Inflammatory macrophage treated with lipopolysaccharide for 1 hour (primary cell): ENCODE measurements at places on chromosomes 3 and 15.

- DNase-seq = no peak
Observed at GRCh38 chr3:67531181-67532101, 123.0 kb downstream of the SUCLG2 start.

DNA sequence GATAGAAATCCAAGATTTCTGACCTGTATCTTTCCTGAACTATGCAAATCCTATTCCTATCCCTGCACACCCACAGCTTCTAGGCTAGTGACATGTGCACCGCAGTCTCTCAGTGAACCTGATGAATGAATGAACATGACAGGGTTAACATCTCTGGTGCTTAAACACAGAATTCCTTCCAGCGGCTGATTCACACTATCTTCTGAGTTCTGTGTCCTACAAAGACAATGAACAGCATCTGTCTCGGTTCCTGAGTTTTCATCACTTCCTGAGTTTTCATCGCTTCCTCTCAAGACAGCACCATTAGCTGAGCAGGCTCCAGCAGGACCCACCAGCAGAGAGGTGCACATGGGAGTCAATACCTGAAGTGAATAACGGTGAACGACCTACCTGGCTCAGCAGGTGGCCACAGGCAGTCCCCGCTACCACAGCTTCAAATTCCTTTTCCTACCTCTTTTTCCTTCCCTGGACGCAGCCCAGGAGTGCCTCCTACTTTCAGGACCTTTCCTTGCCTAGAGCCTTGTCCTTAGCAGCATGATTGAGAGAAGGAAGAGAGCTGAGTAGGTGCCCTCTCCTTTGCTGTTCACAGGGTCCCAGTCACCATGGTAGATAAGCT, 113.5 kb downstream of the IGF2BP2 start:
- no peak for DNase-seq

GRCh38 chr3:33636125-33636850, 81.8 kb downstream of the CLASP2 start:
- peak; percentile 71 for DNase-seq

DNA sequence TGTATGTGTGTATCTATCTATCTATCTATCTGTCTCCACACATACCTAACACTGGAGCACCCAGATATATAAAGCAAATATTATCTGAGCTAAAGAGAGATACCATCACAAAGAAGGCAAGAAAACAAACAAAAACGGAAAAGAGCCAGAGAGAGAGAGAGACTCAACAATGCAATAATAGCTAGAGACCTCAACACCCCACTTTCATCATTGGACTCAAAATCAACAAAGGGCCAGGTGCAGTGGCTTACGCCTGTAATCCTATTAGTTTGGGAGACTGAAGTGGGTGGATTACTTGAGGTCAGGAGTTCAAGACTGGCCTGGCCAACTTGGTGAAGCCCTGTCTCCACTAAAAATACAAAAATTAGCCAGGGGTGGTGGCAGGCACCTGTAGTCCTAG, 23.4 kb downstream of the NCBP2 start:
- no peak for DNase-seq

- no peak for DNase-seq
Observed at GRCh38 chr15:101523560-101523940, 34.0 kb upstream of the PCSK6 start.

DNA sequence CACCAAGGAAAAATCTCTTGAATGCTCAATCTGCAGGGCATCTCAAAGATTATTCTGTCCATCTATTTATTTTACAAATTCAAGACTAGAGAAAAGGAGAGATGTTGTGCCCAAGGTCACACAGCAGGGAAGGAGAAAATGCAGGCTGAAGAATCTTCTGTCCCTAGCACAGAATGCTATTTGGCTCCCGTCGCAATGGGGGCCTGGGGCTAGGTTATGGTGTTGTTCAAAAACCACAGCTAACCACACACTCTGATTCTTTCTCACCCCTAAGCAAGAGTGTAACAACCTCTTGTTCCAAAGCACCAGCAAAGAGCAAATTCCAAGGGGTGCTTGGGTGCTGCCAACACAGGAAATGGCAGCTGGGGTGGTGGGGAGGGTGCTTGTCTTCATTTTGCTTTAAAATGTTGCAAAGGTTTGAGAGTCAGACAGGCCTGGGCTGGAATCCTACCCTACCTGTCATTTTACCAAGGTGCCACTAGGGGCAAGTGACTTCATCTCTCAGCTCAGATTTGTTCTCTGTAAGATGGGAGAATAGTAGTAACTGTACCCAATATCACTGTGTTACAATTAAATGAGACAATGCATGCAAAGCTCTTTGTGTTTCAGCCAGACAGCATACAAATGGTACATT, 112.5 kb downstream of the ADAMTS9 start:
- no peak for DNase-seq

DNA sequence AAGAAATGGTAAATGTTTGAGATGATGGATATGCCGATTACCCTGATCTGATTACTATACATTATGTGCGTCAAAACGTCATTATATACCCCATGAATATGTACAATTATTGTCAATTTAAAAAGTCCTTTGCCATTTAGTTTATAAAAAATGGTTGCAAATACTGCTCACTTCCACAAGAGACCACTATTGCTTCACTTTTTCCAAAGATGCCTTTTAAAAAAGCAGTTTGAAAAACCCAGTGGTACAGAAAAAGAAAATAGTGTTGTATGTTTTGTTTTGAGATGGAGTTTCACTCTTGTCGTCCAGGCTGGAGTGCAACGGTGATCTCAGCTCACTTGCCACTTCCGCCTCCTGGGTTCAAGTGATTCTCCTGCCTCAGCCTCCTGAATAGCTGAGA, 39.3 kb downstream of the EDEM1 start:
- DNase-seq = no peak

DNA sequence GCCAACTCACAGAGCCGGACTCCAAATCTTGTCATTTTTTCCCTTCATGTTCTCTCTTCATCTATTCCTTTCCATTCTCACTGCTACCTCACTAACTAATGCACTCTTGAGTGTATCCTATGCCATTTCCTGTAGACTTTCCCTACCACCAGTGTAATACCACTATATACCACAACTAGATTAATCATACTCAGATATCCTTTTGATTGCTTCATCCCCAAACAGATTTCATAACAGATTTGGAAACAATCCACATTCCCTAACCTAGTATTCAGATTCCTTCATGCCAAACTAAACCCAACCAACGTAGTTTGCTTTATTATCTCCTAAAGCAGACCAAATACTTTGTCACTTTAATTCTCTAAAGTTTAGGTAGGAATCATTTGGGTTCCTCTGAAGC, 2.6 kb upstream of the PLOD2 start:
- DNase-seq = no peak

DNA sequence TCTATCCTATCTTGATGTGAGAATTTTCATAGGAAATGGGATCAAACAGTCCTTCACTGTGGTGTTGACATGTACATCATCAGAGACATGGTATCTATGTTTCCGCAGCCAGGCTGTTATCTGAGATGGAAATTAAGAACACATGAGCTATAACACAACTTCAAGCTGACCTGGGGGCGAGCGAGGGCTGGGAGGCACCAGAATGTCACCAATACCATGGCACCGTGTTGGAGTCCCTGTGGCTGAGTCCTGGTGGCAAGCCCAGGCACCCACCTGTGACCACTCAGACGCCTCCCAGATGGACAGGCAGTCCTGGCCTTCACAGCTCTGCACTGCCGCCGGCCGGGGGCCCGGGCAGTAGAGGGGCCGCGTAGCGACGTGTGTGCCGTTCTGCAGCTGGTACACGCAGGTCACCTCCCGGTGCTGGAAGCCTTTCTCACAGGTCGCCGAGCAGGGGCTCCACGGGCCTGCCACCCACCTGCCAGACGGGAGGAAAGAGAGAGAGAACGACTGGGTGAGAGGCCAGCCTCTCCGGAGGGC, 263.9 kb upstream of the LYSMD4 start:
- DNase-seq = no peak

GRCh38 chr15:65409036-65409631, 13.6 kb downstream of the IGDCC4 start:
- peak; percentile 68 for DNase-seq

GRCh38 chr15:40421246-40422157, 15.9 kb downstream of the IVD start:
- peak; percentile 47 for DNase-seq

GRCh38 chr3:157459706-157460105, 23.1 kb downstream of the PTX3 start:
- no peak for DNase-seq

GRCh38 chr3:26588931-26589330, 33.6 kb upstream of the LRRC3B start:
- DNase-seq = no peak

GRCh38 chr3:65561617-65562016, 477.1 kb downstream of the MAGI1 start:
- no peak for DNase-seq

DNA sequence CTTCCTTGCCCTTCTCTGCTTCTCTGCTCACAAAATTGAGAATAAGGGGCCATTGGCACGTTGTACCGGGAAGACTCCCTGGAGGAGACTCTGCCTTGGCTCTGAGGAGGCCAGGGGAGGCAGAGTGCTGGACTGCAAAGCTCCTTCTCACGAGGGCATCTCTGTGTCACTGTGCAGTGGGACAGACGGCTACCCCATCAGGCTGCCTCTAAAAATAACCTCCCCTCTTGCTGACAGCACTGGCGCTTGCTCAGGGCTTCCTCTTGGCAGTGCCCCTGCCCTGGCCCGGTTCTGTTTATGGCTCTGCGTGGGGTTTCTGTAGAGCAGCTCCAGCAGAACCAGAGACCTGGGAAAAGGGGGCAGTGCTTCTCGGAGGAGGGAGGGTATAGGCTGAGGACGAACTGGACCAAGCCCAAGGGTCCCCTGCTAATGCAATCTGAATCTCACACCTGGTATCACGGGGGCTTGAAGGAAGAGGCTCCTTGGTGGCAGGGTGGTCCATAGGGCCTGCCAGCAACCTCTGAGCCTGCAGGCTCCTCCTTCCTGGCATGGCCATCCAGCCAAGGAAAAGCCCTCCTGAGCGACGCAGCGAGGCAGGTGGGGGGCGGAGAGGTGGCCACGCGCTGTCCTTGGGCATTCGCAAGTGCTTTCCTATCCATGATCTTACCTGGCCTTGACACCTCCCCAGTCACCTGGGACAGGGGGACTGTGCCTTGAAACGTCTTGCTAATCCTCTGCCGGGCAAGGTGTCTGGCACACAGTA, 63.3 kb upstream of the TLE3 start:
- no peak for DNase-seq

DNA sequence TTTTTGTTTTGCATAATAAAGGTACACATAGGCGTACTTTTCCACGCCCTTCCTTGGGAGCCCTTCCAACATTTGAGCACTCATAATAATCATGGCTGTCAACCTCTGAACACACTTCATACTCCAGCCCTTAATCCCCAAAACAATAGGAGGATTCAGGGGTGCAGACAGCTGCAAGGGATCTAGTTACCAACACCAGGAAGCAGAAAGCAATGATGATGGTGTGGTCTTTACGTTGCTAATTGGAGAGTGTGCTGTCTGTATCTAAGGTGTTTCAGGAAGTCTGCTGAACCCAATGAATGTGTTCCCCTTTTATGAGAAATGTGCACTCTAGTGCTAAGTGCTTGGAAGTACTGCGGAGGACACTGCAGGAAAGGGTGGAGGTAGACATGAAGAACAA, 60.3 kb upstream of the PDZRN3 start:
- DNase-seq = no peak

DNA sequence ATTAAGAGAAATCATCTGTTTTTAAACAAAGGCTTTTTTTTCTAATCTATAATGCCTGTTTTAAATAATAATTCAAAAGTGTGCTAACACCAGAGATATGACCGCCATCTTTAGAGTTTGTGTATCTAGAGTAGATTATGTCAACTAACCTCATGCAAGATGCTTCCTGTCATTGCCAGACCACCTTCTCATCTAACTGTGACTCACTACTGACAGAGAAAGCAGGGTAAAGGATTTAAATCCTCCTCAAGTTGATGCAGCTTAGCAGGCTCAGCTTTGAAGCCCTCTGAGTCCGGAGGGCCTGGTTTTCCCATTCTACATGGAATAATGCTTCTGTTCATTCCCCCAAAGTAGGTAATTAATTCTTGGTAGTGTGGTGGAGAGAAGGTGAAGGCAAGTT, 108.5 kb downstream of the ECT2 start:
- DNase-seq = no peak

GRCh38 chr3:63945558-63946096, 33.4 kb upstream of the SCAANT1 start:
- no peak for DNase-seq

- peak; percentile 22 for DNase-seq
Observed at GRCh38 chr15:50425219-50425618, 1.0 kb downstream of the USP8 start.

- DNase-seq = peak; percentile 59
Observed at GRCh38 chr3:14323401-14324223, 78.8 kb upstream of the SLC6A6 start.

GRCh38 chr15:62498712-62499111, 333.6 kb upstream of the C2CD4B start:
- no peak for DNase-seq

- no peak for DNase-seq
Observed at GRCh38 chr3:66555214-66555844, 54.5 kb upstream of the LRIG1 start.

DNA sequence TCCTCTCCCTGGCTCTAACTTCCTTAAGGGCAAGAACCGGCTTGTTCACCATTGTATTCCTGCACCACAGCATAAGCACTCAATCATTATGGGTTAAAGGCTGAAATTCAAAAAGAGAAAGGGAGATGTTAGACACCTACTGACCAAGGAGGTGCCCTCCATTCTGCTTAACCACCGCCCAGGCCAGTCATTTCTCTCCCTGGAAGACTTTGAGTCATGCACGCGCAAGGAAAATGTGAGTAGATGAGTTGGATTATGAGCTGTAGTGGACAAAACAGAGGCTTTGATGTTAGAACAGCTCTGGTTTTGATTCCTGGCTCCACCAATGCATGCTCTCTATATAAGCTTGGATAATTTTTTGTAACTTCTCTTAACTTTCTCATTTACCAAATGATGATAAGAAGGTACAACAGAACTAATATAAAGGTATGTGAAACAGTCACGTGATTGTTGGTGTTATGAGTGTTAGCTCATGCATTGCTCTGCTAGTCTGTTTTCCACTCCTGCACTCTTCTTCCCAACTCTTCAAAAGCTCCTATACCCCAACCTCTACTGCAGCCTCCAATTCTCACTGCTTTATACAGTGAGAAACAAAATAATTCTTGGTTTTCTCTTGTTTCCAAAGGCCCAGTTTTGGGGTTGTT, 148.4 kb upstream of the ATP11B start:
- no peak for DNase-seq

DNA sequence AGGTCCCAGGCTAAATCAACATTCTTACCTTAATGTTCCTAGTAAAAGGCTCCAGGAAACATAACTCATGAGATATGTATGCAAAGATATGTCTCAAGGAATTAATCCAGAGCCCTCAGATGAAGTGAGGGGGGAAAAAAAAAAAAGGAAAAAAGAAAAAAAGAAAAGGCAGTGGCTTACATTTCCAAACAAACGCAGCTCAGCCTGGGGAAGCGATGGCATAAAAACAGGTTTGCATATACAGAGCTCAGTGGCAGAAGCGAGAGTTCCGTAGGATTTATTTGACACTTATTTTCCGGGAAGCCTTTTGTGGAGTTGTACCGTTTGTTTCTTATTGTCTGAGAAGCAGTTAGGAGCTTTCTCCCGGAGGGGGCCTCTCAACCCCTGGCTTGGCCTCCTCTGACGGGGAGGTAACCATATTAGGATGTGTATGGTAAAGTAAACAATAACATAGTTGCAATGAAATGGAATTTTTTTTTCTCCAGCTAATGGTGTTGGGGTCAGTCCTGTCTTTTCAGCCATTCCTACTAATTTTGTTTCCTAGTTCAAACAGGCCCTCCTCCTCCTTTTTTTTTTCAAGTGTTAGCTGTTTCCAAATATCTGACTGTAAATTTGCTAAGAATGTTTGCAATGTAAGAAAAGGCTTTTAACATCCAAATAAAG, 338.6 kb downstream of the FOXP1 start:
- no peak for DNase-seq

GRCh38 chr15:54547491-54547890, 569.2 kb downstream of the UNC13C start:
- DNase-seq = no peak
